Gastroesophageal sphincter (tissue), 4 donors: ENCODE measurements at places on chromosomes 12 and 14.

- peak; percentile 78 for ATAC-seq
Observed at GRCh38 chr12:14284184-14284722, 81.2 kb upstream of the ATF7IP start.

- peak; percentile 22 for ATAC-seq
Observed at GRCh38 chr14:24398293-24398652, 530 bp upstream of the NYNRIN start.

- ATAC-seq, result no peak
Observed at GRCh38 chr12:93008044-93008778, 79.1 kb upstream of the EEA1 start.

DNA sequence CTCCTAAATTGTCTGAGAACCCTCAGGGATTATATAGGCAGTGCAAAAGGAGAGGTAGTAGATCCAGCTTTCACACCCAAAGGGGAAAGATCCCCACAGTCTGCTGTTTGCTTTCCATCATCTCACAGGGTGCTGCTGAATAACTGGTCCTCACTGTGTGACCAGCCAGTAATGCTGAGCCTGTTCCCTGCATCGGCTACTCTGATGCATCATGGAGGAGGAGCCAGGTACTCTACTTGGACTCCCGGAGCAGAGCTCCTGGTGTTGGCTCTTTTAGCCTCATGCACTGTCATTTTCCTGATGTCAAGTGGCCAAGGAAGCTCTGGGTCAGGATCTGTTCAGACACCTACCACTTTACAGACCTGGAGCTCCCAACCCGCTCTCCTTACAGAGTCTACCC is 127.4 kb upstream of the ATF1 start:
- no peak for ATAC-seq

- ATAC-seq, result no peak
Observed at GRCh38 chr12:52234223-52234810, 1.3 kb downstream of the KRT7 start.

DNA sequence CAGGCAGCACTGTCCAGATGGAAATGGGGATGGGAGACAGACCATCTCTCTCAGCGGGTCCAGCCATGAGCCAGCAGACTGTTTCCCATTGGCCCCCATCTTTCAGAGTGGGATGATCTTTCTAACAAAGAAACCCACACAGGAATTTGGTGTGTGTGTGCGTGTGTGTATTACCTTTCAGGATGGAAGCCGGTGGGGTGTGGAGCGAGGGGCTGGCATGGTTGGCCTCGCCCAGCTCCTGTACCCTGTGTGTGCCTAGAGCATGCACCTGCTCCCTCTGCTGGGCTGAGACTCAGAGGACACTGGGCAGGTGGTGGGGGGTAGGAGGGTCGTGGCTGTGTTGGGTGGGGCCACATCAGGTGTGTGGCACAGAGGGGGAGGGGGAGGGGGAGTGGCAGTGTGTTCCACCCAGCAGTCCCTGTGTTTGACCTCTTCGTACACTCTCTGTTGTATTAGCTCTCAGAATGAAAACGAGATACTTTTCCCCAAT is 33.0 kb upstream of the TSPAN9 start:
- no peak for ATAC-seq

GRCh38 chr12:12327802-12328201 is 22.2 kb downstream of the MANSC1 start:
- ATAC-seq, result peak; percentile 34

DNA sequence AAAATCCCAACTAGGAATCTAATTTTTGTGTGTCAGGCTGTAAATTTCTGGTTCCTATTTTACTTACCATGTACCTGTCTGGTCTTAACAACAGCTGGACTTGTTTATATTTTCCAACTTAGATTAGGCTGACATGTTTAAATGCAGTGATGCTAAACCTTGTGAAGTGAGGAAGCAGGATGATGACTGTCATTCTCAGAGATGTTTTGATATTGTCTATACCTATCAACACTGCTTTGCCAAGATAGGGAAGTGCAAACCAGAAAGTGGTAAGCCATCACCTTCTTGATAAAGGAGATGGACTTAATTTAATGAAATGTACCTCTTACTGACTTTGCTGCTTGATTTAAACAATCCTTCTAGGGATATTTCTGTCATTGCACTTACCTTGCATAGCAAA is 2.1 kb downstream of the BICD1 start:
- ATAC-seq, result no peak

- peak; percentile 72 for ATAC-seq
Observed at GRCh38 chr14:90698379-90698869, 117.8 kb downstream of the TTC7B start.

DNA sequence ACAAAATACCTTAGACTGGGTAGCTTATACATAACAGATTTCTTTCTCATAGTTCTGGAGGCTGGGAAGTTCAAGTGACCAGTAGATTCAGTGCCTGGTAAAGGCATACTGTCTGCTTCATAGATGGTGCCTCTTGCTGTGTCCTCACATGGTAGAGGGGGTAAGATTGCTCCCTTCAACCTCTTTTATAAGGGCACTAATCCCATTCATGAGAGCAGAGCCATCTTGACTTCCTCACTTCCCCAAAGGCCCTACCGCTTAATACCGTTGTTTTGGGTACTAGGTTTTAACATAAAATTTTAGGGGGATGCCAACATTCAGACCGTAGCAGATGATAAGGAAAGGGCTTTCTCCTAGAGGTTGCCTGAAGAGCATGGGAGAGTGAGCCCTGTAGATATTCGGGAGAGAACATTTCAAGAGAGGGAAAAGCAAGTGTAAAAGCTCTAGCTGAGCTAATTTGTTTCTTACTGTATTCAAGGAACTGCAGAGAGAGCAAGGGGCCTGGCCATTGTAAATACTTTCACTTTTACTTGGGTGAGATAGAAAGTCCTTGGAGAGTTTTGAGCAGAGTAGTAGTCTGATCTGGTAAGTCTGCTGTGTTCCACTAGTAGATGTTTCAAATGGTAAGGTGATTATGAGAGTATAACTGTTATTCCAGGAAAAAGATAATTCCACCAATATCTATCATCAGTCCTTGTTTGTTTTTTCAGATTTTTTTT is 27.3 kb downstream of the FRS2 start:
- ATAC-seq, result peak; percentile 34

- no peak for ATAC-seq
Observed at GRCh38 chr12:65895759-65896656, 71.7 kb downstream of the HMGA2 start.

GRCh38 chr12:26205941-26206340 is 10.6 kb downstream of the SSPN start:
- ATAC-seq, result no peak

- ATAC-seq, result no peak
Observed at GRCh38 chr14:104757681-104758392, 4.9 kb downstream of the SIVA1 start.

GRCh38 chr14:24339284-24340151 is at the start of gene RIPK3:
TSS of gene RIPK3 (minus strand) at chr14:24339991. CDS start at chr14:24339826, 165 bp downstream.
- peak; percentile 29 for ATAC-seq

DNA sequence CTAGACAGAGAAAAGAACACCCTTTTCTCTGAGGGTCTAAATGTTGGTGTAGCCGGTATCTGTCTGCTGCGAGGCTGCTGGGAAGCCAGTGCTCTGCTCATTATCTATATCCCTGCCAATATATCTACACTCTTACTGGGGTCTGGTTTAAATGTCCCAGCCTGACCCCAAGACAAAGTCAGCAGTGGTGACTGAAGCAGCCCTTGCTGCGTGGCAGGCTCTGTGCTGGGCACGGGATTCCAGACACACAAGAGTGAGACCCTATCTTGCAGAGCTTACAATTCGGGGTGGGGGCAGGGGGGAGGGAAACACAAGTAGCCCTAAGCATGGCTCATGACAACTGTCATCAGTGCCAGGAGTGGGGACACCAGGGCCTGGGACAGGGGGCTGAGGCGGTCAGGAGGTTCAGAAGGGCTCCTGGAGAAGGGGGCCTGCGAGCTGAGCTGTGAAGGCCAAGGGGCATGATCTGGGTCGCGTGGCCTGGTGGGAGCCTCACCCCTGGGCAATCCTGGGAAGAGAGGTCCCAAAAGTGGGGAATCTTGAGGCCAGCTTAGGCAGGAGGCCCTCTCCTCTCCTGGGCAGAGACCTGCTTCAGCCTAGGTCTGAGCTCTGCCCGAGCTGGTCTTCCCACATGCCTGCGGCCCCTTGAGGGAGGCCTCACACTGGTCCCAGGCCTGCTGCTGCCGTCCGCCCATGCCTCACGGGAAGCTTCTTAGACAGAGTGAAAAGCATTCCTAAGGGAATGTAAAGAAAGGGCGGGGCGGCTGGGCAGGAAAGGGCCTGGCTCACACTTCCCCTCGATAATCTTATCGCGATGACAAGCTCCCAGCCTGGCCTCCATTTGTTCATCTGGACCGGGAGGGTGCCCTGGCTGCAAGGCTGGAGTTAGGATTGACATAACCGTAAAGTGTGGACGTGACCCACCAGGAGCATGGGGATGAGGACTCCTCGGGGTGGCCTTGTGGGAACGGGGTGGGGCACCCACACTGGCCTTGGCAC is 7.3 kb upstream of the RCOR1 start:
- ATAC-seq, result no peak

DNA sequence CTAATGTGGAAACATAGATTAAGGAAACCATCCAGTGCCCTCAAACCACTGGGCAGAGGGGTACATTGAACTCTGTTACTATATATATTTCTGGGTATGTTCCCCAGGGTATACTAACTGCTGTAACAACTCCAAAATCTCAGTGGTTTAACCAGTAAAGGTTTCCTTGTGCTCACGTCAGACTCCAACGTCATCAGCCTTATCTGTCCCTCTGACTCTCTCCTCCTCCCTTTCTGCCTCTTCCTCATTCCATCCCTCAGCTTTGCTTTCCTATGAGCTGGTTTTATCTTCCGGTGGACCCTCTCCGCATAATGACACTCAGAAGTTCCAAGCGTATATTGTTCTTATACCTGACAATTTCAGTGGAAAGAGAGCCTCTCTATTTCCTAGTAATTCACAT is 21.2 kb upstream of the SMCO2 start:
- no peak for ATAC-seq

- ATAC-seq, result no peak
Observed at GRCh38 chr12:132446633-132447326, 43.2 kb upstream of the FBRSL1 start.

- no peak for ATAC-seq
Observed at GRCh38 chr14:23602181-23603095, 23.8 kb upstream of the JPH4 start.

DNA sequence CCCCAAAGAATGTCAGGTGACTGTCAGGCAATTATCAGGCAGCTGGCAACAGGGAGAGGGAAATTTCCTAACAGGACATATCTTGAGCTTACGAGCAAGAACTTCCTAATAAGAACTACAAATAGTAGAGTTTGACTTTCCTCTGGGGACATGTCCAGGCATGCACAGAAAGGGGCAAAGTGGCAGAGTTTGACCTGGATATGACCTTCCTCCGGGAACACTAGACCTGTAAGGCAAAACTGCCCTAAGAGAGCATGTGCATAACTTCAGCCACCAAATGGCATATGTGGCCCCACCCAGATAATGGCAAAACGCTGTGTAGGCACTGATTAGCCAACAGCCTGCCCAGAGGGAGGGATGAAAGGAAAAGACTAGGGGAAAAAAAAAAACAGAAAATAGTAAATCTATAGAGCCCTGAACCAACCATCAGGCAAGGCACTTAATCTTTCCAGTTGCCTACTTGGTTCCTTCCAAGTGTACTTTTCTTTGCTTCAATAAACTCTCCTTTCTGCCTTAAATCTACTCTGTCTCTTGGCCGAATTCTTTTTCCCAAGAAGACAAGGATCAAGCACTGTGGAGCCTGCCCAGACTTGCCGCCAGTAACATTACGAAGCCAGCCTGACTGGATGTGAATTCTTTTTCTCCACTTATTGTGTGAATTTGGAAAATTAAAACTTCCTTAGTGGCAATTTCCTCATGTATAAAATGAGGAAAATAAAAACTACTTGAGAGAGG is 164.1 kb downstream of the SPTSSA start:
- ATAC-seq, result no peak

- no peak for ATAC-seq
Observed at GRCh38 chr14:105659935-105660527, 133.6 kb downstream of the TMEM121 start.

DNA sequence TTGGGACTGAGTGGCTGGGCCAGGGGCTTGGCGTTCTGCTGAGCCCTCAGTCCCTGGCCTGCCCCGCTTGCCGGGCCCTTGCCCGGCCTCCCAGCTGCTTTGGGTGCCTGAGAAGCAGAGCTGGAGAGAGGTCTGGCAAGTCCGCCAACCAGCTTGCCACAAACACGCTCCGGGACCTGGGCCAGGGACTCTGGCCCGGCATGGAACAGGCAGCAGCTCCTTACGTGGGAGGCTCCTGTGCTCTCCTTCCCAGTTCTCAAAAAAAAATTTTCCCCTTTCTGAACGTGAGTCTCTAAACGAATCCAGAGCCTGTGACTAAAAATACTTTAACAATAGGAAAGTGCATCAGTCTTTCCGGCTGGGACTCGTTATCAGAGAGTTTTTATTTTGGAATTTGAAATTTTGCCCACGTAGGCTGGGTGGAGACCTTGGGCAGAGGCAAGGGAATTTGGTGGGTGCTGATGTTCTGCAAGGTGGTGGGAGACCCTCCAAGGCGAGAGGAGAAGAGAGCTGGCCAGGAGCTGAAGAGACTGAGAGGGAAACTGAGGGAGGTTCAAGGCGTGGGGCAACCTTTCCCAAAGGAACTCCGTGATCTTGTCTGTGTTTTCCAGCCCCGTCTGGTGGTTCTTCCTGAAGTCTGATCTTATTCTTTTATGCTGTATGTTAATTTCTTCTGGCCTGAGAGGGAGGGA is 6.8 kb upstream of the NR4A1 start:
- peak; percentile 85 for ATAC-seq

DNA sequence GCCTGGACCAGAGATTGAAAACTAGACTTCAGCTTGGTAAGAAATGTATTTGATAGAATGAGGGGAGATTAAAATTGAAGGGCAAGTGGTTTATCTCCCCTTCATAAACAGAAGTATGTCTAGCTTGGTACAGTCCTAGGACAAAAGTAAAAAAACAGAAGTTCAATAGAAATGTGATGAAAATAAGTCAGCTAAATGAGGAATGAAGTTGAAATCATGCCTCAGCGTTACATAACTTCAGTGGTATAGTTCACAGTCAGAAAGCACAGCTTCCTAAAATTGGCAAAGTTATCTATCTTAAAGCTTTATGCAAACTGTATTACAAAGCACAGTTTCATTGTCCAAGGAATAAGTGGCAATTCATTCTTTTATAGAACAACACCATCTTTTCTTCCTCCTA is 90.2 kb upstream of the SYT10 start:
- no peak for ATAC-seq

GRCh38 chr12:88723219-88723618 is 142.9 kb upstream of the KITLG start:
- peak; percentile 72 for ATAC-seq

GRCh38 chr14:28494196-28494595 is 272.4 kb upstream of the FOXG1 start:
- ATAC-seq, result no peak

DNA sequence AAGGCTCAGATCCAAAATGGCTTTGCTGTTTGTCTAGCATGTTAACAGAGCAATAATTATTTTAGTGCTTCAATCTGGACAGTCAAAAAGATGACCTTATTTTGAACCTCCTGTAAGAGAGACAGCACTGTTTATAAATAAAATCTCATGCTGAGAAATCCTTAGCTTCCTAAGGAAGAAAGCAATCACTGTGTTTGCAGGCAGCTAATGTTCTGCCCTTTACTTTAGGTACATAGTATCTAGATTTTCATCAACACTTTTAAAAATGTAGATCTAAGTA is 105.3 kb downstream of the PRKD1 start:
- ATAC-seq, result no peak

- no peak for ATAC-seq
Observed at GRCh38 chr12:19924360-19924759, 444.0 kb upstream of the PDE3A start.
